ENCODE measurements at places on chromosomes 4 and X.

GRCh38 chrX:77935886-77936285 is 25.4 kb downstream of the ATP7A start:
- no peak for DNase-seq

DNA sequence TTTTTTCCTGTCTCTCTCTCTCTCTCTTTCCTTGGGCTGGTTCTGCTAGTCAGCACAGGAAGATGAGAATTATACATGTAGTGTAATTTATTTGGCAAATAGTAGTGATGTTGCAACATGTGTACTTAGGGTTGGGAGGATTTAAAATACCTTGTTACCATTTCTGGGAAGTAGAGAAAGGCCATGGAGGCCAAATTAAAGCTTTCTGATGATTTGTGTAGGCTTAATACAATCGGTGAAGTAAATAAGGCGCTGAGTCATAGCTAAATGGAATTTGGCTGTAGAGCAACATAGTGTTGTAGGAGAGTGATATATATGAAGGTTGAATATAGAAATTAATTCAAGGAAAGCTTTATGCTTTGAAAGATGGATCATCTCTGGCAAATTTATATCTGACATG is 295.3 kb downstream of the GRID2 start:
- no peak for DNase-seq

DNA sequence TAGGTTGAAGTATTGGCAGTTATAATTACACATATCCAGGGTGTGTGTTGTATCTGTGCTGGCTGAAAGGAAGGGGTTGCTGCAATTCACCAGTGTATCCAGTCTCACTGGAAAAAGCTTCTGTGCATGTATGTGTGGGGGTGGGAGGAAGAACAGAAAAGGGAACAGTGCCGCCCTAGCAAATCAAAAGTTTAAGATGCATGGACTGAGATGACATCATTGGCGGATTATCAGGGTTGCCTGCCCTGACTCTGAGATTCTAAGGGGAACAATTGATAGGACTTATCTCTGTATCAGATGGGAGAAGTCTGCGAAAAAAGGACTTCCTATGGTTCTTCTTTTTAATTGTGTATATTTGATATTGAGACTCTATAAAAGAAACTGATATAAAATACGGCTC is 3.5 kb downstream of the SLC25A43 start:
- DNase-seq = no peak

- no peak for DNase-seq
These were observed 413.7 kb downstream of the PPP3CA start for GRCh38 chr4:100933628-100934027.

- no peak for DNase-seq
These were observed 242.9 kb upstream of the PITX2 start for GRCh38 chr4:110865611-110866259.

- DNase-seq = no peak
These were observed 103.2 kb downstream of the SRPX start for GRCh38 chrX:38117485-38117884.

DNA sequence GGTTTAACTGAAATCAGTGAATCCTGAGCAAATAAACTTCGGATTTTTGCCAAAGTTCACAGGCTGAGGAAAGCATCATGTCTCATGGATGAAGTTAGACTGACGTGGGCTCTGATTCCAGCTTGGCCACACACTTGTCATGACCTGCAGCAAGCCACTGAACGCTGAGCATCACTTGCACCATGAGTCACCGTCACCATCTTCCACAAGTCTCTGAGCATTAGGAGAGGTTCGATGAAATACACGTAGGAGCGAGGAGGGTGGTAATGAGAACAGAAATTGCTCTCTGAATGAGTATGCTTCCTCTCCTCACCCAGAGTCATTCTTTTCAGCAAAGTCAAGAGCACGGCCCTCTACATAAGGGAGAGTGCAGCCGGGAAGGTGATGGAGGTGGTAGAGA is 3.8 kb upstream of the TRIML2 start:
- DNase-seq = no peak

DNA sequence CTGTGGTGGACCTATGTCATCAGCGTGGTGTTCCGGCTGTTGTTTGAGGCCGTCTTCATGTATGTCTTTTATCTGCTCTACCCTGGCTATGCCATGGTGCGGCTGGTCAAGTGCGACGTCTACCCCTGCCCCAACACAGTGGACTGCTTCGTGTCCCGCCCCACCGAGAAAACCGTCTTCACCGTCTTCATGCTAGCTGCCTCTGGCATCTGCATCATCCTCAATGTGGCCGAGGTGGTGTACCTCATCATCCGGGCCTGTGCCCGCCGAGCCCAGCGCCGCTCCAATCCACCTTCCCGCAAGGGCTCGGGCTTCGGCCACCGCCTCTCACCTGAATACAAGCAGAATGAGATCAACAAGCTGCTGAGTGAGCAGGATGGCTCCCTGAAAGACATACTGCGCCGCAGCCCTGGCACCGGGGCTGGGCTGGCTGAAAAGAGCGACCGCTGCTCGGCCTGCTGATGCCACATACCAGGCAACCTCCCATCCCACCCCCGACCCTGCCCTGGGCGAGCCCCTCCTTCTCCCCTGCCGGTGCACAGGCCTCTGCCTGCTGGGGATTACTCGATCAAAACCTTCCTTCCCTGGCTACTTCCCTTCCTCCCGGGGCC is 1.2 kb downstream of the GJB1 start:
- DNase-seq = no peak

- DNase-seq = no peak
These were observed 15.0 kb upstream of the ELF4 start for GRCh38 chrX:130125091-130125874.

DNA sequence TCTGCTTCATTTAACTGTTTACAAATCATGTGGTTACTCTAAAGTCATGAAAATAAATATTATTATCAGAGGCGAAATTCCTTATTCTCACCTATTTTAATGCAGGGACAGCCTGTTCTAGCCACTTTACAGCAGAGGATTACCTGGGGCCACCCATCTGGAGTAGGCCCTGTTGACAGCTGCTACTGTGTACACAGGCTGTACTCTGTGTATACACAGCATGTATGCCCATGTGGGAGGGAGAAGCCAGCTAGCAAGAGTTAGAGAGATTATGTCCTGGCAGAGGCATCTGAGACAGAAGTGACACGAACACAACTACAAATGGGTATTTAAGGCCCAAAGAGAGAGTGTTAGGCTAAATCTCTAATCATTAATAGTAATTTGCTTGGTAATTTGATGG is 62.1 kb downstream of the GPRIN3 start:
- no peak for DNase-seq

DNA sequence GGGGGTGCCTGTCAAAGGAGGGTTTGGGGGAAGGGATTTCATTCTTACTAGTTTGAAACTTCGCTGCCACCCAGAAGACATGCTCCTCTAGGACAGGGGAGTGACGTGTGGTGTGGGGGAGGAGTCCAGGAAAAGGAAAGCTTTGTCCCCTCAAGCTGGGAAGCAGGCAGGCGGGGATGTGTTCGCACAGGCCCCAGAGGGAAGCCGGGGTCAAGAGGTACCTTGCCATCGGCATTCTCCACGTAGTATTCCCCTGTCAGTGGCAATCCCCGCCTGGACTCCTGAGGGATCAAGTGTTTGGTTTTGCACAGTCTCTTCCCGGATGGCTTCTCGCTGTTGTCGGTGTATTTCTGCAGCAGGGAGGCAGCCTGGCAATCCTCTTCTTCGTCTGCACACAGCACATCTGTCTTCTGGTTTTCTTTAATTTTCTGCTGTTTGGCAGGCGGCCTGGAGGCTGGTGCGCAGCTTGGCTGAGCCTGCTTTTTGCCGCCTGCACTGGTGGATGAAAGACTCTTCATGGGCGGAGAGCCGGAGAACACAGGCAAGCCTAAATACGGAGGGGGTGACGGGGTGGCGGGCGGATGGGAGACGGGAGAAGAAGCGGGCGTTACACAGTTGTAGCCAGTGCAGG is 35.1 kb downstream of the BCOR start:
- DNase-seq = no peak

GRCh38 chrX:150913511-150913910 is 15.0 kb upstream of the CD99L2 start:
- DNase-seq = no peak

- DNase-seq = no peak
These were observed 60.7 kb downstream of the TMEM150C start for GRCh38 chr4:82501154-82501442.

DNA sequence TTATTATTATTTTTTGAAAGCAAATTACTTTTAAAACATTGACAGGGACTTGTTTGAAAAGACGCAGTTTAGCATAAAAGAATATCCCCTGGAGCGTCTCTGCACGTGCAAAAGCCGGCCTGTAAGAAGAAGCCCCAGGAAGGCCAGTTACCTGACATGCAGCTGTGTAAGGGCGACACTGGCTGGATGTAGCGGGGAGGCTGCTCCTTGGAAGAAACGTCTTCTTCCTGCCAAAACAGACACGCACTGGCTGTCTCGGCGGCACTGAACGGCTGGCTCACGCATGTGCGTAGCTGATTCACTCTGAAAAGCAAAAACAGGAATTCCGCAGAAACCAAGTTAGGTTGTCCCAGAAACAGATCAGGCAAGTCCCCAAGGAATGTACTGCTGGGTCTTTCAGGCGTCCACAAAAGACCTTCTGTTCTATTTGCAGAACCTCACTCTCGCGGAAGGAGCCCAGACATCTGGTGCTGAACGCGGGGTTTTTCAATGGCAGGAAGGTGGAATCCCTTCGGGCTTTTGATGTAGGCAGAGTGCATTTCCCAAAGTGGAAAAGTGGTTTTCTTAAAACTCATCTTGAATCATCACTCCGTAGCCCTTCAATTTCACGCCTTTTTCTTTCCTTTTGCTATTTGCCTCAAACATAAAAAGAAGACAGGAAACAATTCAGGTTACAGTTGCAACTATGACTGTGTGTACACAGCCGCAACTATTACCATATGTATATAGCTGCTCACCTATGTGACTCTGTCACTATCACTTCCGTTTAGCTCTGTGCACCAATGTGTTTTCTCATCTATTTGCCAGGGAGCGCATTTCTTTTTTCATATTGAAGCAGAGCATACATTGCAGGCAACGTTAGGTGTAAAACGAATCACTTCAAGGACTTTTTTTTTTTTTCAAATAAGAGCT is 38.1 kb upstream of the ARSH start:
- DNase-seq = no peak

GRCh38 chr4:158722291-158722916 is 792 bp downstream of the PPID start:
- peak; percentile 18 for DNase-seq

GRCh38 chr4:144645102-144645630 is 790 bp upstream of the HHIP start:
- DNase-seq = no peak

DNA sequence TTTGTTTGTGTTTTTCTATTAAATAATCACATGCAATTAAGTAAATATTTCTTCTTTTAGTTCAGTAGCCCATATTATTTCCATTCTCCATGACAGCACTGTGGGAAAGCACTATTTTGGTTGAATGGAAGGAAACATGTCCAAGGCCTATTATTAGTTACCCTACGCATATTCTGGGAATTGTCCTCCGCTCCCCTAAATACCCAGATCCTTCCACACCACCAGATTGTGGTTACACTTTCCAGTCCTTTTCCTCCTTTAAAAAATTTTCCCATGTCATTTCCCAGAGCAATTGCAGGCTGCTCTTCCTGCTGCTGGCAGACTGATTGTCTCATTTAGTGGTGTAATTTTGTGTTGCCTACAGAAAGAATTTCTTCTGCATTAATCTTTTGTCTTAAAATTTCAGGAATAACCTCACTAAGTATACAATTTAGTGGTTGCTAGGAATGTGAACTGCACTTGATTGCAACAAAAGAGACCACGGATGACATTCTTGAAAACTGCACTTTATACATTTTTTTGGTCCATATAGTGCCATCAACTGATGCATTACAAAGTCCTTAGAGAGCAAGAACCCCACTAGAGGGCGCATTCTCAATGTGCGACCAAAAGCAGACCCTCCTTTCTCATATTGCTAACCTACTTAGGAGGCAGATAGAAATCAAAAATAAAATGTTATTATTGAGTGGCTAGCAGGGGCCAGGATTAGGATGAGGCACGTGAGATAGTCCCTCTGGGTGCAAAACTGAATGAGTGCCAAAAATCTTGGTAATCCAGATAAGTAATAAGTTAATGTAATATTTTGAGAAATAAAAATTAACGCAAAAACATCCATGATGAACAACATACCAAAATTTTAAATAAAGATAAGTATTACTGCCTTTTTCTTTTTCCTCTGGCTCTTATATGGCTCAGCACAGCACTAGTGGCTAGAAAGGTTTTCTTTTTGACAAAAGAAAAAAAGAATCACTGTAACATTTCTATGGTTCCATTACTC is 98.8 kb upstream of the IQCM start:
- peak; percentile 24 for DNase-seq

DNA sequence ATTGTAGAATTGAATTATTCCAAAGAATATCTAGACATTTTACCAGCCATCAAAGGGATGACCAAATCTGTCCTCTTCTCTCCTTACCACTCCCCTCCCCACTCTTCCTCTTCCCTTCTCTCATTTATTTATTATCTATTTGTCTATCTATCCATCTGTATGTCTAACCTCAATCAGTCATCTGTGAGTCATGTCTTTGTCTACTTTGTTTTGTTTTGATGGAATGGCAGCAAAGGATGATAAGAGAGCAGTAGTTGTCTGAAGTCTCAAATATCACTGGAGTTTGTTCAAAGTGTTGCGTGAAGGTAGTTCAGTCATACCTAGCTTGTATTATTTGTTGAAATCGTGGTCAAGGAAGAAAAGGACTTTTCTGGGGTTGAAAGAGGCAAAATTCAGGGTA is 34.7 kb upstream of the PGRMC2 start:
- no peak for DNase-seq

DNA sequence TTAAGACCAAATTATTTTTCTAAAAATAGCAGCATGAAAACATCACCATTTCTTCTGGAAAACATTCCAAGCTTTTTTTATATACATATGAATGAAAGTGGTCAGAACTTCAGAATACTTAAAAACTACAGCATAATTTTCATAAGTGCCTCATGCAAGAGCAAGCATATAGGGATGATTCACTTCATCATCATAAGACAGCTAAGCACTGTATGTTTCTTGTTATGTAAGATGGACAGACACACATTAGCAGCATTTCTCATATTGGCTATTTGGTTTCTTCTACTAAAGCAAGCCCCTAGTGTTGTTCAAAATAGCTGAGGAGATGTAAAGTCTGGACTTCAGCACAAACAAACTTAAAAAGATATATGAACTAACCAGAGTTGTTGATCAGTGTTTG is 213.1 kb upstream of the NOCT start:
- no peak for DNase-seq

GRCh38 chrX:109840585-109840984 is 107.5 kb upstream of the ACSL4 start:
- peak; percentile 37 for DNase-seq

DNA sequence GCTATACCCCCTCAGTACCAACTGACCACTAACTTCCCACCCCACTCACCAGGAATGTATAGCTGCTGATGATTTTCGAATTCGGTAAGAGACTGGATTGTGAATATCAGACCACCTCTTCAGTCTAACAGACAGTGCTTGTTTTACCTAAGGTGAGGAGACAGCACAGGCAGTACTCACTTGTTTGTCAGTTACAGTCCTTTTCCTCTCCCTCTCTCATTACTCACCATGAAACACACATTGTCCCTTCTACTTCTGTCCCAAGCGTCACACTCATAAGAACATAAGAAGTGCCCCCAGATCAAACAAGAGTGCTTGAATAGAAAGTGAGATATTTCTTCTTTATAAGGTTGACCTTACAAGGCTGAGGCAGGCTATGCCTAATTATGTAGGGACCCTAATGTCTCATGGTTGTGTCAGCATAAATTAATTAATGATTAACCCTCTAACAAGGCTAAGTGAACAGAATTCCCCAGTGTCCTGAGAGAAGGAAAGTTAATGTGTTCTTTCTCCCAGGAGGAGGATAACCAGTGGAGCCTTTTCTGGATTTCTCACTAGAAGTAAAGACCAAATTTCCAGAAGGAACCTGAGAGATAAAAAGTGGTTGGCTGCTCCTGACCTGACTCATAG is 32.2 kb downstream of the ZCCHC12 start:
- no peak for DNase-seq

Measured in hematopoietic multipotent progenitor cell treated with erythropoietin and hydrocortisone succinate and interleukin-3 and kit ligand, for 15 days (in vitro differentiated cells).